ENCODE measurements at places on chromosomes 16 and 17.

GRCh38 chr17:80596760-80597608 is 52.3 kb downstream of the RPTOR start:
- DNase-seq: no peak

DNA sequence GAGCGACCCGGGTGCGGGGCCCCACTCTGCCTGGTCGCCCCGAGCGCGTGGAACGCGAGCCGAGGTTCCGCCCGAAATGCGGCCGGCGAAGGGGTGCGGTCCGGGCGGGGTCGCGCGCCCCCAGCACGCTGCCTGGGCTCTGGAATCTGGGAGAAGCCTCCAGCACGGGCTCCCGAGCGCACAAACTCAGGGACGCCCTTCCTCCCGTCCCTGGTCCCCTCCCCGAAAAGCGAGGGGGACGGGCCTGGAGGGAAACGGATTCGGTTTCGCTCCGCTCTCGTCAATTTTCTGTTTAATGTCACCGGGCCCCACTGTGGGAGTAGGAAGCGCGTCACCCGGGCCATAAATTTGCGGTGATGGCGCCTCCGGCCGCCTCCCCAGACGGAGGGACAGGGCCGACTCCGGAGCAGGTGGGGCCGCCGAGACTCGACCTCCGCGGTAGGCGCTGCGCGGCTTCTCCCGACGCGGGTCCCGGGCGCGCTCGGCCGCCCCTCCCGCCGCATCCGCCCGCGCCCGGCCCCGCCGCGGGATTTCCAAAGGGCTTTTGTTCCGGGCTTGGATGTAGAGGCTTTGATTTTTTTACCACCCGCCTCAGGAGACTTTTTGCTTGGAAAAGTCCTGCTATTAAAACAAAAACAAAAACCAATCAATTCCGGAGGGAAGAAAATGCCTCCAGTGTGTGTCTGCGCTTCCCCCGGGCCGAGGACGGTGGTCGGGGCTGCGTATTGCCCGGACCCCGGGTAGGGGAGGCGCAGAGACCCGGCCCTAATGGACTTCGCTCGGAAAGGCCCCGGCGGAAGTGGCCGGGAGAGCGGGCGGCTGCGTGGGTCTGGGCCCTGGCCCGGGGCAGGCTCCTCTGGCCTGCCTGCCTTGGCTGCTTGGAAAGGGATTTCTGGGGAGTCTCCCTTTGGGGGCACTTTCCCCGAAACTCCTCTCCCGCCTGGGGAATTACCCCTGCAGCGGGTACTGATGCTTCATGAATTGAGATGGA is 7.9 kb upstream of the BAHCC1 start:
- DNase-seq: no peak

GRCh38 chr17:74334393-74335039 is 8.5 kb downstream of the KIF19 start:
- no peak for DNase-seq

DNA sequence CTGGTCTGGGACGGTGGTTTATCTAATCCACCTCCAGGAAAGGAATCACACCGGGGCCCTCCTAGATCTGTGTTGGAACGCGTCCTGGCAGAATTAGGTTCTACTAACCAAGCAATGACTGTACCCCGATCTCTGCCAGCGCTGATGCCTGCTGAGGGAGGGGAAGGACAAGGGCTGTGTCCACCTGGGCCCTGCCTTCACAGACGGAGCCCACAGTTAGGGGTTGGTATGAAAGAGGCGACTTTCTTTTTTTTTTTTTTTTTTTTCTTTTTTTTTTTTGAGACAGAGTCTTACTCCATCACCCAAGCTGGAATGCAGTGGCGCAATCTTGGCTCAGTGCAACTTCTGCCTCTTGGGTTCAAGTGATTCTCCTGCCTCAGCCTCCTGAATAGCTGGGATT is 9.9 kb upstream of the KRT19 start:
- peak; percentile 55 for DNase-seq

- peak; percentile 58 for DNase-seq
Measured at GRCh38 chr16:35188288-35189155, 1729.1 kb downstream of the TP53TG3F start.

DNA sequence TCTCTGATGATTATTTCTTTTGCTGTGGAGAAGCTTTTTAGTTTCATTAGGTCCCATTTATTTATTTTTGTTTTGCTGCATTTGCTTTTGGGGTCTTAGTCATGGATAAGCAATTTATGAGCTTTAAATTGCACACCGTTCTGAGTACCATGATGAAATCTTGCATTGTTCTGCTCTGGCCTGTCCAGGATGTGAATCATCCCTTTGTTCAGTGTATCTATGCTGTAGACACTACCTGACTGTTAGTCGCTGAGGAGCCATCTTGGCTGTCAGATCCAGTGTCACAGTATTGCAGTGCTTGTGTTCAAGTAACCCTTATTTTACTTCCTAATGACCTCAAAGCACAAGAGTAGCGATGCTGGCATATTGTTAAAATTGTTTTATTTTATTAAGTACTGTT is 218.0 kb upstream of the CNTNAP4 start:
- no peak for DNase-seq

GRCh38 chr16:3640632-3641501 is 13.6 kb upstream of the DNASE1 start:
- no peak for DNase-seq

DNA sequence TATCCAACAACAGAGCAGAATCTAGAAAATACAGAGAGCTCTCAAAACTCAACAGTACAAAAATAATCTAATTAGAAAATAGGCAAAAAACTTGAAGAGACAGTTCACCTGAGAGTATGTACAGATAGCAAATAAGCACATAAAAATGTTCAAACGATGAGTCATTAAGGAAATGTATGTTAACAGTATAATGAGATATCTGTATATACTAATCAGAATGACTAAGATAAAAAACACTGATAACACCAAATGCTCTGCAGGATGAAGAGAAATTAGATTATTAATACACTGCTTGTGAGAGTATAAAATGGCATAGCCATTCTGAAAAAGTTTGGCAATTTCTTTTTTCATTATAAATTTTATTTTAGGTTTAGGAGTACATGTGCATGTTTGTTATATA is 1307.6 kb upstream of the GOT2 start:
- DNase-seq: no peak

GRCh38 chr16:49855280-49855821 is 561 bp downstream of the ZNF423 start:
- DNase-seq: peak; percentile 91

- DNase-seq: no peak
Measured at GRCh38 chr16:15769239-15769638, 87.6 kb downstream of the MYH11 start.

DNA sequence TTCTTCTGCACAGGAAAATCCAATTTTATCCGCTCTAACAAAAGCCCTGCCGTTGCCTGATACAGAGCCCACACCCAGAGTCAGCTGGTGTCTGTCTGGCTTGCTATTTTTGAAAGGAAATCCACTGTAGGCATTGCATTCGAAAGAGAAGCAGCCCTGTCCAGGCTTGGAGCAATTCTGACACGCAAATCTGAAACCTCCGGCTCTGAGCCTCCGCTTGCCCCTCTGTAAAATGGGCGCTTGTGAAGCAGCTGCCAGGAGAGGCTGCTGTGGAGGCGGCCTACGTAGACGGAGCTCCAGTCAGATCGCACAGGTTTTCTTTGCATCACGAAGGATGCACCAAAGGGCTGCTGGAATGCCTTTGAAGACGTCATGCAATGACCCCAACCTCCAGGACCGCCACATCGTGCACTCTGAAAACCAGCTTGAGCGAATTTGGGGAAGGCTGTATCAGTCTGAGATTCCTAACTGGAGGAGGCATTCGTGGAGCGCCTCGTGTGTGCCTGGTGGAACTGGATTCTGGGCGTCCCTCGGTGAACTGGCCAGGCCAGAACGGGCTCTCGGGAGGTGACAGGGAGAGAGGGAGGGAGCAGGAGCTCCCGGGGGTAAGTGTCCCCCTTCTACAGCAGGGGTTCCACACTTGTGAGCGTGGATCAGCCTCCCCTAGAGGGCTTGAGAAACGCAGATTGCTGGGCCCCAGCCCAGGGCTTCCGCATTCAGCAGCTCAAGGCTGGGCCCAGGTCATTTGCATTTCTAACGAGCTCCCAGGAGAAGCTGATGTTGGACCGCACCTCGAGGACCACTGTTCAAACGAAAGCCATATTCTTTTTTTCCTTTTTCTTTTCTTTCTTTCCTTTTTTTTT is 215.5 kb downstream of the MRTFB start:
- DNase-seq: peak; percentile 58

DNA sequence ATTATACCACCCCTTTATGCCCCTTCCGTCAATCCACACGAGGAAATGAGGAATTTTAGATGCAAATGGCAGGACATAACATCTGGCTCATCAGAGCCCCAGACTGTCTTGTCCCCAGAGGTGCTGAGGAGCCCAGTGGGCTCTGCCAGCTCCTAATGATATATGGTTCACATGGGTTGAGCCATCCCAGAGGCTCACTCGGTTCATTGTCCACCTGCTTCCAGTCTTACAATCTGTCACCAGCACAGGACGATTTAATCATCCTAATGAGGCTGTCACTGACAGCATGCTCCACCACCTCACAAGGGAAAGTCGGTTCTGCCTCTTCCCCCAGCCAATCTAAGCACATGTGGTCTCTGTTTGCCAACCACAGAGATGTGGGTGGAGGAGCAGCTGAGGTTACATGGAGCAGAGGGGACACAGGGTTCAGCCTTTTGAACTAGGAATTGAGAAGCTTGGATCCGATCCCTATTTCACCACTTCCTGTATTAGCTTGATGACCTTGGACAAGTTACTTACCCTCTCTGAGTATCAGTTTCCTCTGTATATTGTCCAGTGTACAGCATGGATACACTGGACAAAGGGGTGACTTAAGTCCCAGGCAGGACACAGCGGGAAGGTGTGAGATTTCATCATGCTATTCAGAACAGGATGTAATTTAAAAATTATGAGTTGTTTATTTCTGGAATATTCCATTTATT is 27.0 kb upstream of the DHX8 start:
- DNase-seq: no peak
